ENCODE measurements at places on chromosomes 4 and X.
A peak's percentile ranks its signal among the peaks of the same experiment; 100 is the strongest.

DNA sequence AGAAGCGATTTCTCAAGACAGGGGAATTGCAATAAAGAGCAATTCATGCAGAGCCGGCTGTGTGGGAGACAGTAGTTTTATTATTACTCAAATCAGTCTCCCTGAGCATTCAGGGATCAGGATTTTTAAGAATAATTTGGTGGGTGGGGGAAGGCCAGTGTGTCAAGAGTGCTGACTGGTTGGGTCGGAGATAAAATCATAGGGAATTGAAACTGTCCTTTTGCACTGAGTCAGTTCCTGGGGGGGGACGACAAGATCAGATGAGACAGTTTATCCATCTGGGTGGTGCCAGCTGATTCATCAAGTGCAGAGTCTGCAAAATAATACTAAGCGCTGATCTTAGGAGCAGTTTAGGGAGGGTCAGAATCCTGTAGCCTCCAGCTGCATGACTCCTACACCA lies 502.4 kb downstream of the NLGN4X start:
- no peak for DNase-seq

DNA sequence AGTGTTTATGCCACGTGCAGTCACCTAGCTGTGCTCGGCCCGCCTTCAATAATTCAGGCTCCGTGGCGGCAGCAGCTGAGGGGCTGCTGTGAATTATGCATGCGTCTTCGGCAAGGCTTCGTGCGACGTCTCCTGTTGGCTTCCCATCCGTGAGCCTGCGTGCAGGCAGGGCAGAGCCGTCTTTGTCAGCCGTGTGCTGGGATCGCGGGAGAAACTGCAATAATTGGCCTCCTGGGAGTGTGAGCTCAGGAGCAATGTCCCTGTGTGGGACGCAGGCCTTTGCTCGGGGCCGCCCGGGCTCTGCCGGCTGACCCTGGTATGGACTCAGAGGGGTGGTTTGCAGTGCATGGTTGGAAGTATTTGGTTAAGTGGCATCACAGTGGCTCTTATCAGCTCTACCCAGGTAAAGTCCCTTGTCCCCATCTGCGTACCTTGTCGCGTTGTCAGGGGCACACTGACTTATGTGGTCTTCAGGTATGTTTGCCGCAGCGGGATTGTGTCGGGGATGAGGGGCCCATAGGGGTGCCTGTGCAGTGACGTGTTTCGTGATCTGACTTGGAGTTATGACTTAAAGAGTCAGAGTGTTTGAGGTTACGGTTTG lies 34.5 kb upstream of the HGFAC start:
- no peak for DNase-seq

DNA sequence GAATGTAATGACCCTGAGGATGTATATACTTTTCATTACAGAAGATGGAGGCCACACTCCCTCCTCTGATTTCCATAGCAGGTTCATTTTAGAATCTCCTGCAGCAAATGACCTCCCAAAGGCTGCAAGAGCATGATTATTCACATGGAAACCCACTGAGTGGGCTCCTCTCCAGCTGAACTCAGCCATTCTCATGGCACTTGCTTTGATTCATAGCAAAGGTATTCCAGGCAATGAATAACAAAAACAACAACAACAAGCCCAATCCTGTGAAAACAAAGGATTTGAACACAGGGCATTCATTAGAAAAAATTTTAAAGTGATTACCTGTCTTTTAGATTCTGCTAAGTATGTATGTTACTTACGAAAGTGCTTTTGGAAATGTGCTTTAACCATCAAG lies 894.0 kb upstream of the FRG1 start:
- DNase-seq, result no peak

DNA sequence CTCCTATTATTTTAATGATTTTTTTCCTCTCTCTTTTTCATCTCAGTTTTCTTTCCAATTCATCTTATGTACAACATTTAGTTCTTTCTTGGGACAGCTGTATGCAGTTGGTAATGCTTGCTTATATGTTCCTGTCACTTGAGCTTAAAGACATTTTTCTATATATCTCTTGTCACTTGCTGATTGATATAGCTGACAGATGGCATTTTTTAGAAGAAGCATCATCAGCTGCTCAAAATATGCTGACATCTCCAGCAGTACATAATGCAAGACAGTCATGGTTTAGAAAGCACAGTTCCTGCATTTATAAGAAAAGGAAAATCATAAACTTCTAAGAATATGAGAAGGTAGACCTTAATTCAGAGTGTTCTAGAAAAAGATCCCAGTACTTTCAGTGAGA lies 56.5 kb downstream of the DCAF8L1 start:
- no peak for DNase-seq

DNA sequence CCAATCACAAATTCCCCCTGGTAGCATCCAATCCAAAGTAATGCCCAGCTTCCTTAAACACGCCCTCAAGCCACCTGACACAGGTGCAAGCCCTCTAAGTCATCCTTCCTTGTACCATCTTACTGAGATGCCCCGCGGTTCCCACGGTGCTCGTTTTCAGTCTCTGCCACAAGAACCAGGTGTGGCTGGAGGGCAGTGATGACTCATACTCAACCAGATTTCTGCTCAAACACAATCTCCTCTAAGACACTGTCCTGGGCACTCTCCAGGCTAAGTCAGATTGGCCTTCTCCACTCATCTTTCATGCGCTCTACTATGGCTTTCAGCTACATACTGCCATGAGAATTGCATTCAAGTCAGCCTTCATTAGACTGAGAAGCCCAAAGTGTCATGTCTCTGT lies 3.5 kb downstream of the SH3KBP1 start:
- DNase-seq, result peak; percentile 27

DNA sequence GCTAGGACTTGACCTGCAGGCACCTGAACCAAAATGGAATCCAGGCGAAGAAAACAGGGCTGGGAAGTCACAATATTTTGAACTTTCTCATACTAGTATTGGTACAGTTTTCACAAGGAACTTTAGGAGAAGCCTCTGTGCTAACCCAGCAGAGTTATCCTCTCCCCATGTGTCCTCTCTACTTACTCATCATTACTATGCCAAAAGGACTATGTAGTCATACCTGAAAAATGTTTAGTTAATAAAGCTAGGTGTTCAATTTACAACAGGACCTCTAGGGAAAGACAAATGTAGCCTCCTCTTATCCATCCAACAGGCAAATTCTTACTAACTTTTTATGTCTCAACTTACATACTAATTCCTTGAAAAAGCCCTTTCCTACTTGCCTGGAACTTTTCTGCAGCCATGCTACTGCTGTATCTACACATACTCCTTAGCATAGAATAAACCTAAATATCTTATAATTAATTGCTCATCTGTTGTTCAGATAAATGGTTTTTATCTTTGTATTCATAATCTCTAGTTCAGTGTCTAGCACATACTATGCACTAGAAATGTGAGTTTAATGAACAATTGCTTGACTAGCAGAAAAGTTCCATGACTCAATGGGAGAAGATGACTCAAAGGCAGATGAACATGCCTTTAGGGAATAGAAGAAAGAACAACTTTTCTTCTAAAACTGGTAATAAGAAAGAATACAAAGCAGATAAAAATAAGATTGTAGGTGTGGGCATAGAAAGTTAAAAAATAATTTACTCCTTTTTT lies 215.5 kb upstream of the VEGFC start:
- no peak for DNase-seq

- DNase-seq, result no peak
Observed at GRCh38 chrX:51889851-51890250, 3.6 kb upstream of the MAGED1 start.
